ENCODE measurements at places on chromosomes 5 and 9.

DNA sequence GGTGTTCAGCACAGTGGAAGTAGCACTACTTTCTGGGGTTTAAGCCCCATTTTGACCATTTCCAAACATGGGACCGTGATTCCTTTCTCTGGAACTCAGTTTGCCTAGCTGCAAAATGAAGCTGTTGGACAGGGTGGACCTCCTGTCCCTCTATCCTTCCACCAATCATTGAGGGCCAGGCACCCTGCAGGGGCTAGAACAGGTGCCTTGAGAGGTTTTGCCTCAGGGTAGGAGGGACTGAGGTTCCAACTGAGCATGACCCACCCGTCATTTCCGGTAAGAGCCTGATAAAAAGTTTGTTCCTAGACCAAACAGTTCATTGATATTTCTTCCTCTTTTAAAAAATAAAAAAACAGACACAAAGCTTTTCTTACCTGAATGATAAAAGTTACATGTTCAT, 116.5 kb downstream of the MVB12B start:
- DNase-seq, result no peak

DNA sequence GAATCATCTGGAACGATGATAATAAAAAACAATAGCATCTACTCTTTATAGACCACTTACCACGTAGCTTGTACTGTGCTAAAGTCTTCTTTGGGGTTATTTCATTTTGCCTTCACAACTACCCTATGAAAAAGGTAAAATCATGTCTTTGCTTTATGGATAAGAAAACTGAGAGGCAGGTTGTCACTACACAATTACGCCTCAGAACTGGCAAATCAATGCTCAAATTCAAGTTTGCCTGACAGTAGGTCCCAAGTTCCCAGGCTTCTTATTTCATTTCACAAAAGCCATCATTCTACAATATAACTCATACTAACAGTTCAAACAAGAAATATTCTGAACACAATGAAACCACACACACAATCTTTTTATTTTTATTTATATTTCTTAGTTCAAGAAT, 258.5 kb downstream of the GABRB2 start:
- no peak for DNase-seq

DNA sequence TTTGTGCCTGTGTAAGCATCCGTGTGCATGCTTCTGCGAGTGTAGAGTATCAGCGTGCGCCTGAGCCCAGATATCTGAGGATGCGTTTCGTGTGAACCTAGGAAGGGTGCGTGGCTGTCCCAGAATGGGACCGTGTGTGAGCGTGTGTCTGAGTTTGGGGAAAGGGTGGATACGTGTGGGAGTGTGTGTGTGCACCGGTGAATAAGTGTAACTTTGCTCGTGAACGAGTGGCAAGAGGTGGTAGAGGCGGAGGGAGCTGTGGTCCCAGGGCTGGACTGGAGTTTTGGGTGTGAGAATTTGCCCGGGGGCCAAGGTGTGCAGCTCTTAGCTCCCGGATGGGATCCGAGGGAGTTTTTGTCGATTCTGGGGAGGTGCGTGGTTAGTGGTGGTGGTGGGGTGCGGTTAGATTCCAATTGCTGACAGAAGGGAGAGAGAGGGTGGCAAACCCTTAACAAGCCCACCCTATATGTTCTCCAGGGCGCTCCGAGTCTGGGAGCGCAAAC, 686 bp upstream of the COL27A1 start:
- no peak for DNase-seq

DNA sequence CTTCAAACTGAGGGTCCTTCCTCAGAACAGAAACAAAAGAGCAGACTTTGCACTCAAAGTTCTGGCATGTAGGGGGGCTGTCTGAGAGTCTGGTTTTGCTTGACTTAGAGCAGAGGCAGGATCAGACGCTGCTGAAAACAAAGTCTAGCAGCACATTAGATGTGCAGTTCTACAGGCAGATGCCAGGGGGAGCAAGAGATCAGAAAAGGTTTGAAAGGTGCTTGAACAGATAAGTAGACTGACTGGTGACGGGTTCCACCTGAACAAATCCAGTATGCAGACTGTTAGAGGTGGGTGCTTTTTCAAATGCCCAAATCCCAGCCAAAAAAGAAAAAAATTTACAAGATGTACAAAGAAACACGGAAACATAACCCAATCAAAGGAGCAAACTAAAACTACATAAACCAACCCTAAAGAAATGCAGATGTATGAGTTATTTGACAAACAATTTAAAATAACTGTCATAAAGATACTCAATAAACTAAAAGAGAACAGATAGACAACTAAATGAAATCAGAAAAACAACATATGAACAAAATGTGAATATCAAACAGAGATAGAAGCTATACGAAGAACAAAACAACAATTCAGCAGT, 194.7 kb upstream of the FREM1 start:
- peak; percentile 42 for DNase-seq

GRCh38 chr9:136965771-136966484, 11.4 kb upstream of the PTGDS start:
- DNase-seq, result no peak

GRCh38 chr5:132056610-132057497, 3.6 kb upstream of the IL3 start:
- no peak for DNase-seq

DNA sequence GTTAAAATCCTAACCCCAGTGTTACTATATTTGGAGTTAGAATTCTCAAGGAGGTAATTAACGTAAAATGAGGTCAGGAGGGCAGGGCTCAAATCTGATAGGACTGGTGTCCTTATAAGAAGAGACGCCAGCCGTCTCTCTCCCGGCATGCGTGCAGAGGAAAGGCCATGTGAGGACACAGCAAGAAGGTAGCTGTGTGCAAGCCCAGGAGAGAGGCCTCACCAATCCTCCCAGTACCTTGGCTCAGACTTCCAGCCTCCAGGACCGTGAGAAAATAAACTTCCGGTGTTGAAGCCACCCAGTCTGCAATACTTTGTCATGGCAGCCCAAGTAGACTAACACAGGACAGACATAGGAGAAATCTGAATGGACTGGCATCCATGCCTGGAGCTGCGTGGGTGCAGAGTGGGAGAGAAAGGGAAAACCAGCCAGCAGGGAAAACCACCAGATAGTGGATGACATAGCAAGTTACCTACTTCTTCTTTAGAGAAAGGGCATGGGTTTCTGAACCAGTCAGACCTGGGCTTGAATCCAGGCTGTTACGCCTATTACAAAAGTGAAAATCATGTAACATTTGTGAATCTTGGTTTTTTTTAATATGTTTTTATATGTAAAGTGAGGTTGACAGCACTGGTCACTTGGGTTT, 89.2 kb downstream of the FSTL4 start:
- DNase-seq, result no peak

Data from cerebellar nuclear complex (tissue), 1 donor.